Glomerular endothelial cell (primary cell): ENCODE measurements at places on chromosomes 3 and 15.

DNA sequence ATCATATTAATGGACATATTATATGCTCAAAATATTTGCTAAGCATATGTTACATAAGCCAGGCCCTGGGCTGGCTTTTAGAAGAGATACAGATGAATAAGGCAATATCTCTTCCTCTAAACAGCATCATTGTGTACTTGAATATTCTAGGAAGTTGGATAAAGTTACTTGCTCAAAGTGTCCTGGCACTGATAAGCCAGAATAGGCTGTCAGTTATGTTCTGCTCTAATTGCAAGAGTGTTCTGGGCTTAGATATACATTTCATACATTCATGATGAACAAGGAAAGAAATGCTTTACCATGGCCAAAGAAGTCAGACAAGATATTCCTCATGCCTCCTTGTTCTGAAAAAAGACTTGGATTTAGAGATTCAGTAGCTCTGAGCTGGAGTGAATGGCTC lies 40.7 kb downstream of the KBTBD12 start:
- DNase-seq: no peak

- DNase-seq: no peak
Measured at GRCh38 chr3:157652366-157652765, 149.2 kb upstream of the VEPH1 start.

- DNase-seq: no peak
Measured at GRCh38 chr3:106473576-106474475, 605.0 kb upstream of the CBLB start.

DNA sequence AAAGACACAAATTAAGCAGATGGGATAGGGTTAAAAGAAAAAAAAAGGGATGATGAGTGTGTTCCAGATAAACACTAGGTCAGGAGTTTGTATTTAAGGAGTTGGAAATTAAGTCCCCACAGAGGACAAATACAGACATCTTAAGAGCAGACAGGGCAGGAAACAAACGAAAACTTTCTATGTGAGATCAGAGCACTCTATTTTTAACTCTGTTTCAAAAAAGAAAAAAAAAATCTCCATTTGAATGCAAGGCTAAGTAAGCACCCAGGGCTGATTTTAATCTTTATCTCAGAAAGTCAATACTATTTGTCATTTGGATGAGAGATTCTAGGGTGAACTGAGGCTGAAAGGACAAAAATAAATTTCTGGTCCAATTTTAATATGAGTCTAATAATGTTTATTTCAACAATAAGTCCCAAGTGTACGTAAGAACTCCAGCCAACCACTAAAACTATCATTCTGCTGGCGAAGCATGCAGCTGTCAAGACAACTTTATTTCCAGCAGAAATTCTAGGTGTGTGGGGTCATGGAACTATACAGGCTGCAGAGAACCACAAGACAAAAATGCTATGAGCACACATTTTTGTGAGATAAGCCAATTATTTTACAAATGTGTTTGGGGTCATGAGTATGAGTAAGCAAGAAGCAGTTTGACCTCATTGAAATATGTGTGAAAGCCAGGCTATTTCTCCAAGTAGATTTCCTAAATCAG lies 186.1 kb downstream of the FMN1 start:
- DNase-seq: no peak

DNA sequence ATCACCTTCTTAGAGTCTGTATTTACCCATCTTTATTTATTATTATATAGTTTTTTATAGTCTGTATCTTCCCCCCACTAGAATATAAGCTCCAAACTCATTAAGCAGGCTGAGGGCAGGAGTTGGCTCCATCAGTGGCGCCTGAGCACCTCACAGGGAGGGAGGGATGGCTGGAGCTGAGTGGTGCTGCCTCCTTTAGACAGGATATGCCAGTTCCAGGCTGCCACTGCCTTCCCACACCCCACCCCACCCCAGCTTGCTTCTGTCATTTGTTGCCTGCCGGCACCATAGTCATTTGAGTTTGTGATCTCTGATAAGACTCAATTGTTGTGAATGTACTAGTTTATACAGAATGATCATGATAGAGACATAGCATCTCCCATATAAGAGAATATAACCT lies 85.5 kb downstream of the KLHL25 start:
- no peak for DNase-seq

DNA sequence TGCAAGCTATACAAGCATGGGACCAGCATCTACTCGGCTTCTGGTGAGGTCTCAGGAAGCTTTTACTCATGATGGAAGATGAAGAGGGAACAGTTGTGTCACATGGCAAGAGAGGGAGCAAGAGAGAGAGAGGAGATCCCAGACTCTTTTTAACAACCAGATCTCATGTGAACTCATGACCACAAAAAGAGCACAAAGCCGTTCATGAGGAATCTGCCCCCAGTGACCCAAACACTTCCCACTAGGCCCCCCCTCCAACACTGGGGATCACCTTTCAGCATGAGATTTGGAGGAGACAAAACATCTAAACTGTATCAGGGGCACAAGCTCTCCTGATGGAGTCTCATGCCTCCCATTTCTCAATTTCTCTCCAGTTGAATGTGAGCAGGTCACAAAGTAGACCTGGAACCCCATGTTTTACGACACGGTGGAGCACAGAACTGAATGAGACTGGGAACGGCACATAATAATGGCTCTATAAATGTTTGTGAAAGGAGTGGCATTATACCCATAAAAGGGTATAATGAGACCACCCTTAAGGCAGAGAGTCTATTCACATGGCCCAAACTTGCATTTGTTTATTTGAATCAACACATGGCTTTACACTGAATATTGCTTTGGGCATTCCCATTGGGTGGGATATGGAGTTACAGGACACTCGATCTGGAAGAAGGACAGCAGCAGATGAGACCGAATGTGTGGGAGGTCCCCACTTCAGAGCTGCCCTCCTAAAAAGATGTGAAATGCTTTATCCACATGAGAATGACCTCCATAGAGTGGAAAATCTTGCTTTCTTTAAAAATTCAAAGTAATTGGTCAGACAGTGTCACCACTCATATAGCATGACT lies 38.8 kb downstream of the IL16 start:
- DNase-seq: no peak

- DNase-seq: no peak
Measured at GRCh38 chr3:138103466-138103865, 11.9 kb downstream of the DZIP1L start.

- peak; percentile 83 for DNase-seq
Measured at GRCh38 chr3:35383719-35384555, 255.4 kb upstream of the ARPP21 start.

DNA sequence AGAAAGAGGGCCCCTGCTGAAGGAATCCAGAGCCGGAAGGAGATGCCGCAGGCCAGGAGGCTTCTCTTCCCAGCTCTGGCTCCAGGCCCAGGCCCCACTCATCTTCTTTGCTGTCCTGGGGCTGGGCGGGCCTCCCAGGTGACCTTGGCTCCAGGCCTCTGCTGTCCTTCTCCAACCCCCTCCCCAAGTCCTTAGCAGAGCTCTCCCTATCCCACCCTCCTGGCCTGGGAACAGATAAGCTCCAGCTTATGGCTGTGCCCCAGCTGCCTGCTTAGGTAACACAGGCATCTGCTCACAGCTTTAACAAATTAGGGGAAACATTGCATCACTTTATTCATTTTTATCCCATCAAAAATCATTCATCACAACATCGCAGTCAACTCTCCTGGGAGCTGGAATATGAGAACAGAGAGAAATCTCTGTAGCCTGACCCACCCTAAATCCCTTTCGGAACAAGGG lies 86.9 kb downstream of the SEMA5B start:
- DNase-seq: no peak

DNA sequence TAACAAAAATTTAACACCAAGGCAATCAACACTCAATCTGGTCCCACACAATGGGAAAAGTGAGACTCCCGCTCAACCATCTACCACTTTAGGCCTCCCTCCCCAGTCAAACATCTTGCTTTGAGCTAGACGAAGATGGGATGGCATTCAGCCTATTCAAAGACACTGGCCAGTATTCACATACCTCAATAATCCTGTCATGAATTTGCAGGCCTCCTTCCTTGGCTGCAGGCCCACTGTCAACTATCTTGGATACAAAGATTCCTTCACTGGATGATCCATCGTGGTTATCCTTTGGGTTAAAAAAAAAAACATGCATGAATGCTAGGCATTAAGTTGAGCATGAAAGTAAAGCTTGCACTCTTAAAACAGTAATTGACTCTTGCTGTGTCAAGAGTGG lies 22.6 kb downstream of the PDZRN3 start:
- DNase-seq: no peak

- DNase-seq: peak; percentile 41
Measured at GRCh38 chr3:173395412-173396181, 1.9 kb upstream of the NLGN1 start.

- DNase-seq: no peak
Measured at GRCh38 chr3:101149251-101149650, 156.0 kb upstream of the ABI3BP start.

- DNase-seq: no peak
Measured at GRCh38 chr15:29618586-29618985, 203.7 kb downstream of the TJP1 start.

DNA sequence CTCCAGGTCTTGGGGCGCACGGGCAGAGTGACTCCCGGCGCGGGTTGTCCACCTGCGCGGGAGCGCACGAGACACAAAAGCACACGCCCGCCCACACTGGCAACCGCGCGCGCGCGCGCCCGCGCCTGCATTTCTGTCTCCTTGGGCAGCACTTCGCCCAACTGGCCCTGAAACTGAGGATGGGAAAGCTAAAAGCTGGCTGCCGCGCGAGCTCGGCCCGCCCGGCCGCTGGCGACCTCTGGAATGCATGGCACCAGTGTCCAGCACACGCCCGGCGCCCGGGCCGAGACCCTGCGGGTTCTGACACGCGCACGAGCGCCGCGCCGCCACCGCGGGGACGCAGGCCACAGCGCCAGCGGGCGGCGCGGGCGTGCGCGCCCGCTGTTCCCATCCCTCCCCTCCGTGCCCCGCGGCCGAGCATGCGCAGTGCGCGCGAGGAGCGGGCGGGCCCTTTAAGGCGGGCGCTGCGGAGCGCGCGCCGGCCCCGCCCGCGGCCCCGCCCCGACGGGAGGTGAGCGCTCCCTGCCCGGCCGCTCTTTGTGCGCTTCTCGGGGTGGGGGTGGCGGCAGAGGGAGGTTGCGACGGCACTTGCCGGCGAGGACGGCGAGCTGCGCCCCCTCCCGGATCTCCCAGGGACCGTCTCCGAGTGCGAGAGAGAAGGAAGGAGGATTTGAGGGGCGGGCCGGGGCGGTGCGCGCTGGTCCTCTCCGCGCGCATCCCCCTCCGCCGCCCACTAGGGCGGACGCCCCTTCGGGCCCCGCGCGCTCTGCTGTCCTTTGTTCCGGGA lies 1.0 kb upstream of the MEX3B start:
- DNase-seq: no peak

DNA sequence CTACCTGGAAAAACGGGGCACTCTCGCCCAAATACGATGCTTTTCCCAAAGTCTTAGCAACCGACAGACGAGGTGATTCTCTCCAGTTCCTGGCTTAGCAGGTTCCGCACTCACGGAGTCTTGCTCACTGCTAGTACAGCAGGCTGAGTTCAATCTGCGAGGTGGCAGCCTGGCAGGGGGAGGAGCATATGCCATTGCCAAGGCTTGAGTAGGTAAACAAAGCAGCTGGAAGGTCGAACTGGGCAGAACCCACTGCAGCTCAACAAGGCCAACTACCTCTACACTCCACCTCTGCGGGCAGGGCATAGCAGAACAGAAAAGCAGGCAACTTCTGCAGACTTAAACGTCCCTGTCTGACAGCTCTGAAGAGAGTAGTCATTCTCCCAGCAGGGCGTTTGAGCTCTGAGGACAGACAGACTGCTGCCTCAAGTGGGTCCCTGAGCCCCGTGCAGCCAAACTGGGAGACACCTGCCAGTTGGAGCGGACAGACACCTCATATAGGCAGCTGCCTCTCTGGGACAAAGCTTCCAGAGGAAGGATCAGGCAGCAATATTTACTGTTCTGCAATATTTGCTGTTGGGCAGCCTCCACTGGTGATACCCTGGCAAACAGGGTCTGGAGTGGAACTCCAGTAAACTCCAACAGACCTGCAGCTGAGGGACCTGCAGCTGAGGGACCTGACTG lies 73.4 kb upstream of the CADM2 start:
- no peak for DNase-seq

DNA sequence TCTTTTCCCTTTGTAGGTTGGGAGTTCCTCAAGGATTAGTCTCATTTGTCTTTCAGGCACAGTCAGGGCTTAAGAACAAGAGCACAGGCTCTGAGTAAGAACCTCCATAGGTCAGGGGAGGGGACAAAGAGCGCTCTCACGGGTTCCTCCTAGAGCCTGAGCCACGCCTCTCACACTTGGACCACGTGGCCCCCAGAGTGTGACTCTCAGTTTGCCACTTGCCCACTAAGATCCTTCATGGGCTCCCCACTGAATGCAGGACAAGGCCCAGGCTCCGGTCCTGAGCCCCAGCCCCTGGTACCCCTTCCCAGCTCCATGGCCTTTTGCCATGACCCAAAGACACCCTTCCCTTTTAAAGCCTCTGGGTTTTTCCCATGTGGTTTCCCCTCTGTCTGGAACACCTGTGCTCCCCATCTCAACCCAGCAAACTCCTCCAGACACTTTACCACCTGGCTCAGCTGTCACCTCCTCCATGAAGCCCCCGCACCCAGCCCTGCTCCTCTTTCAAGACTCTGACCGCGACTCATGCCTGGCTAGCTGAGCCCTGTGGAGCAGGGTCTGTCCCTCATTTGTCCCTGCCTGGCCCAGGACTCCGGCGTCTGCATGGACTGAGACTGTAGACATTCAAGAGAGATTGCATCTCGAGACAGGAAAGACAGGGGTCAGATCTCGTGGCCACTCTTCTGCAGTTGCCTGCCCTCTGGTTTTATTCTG lies 32.7 kb downstream of the IQSEC1 start:
- DNase-seq: no peak

DNA sequence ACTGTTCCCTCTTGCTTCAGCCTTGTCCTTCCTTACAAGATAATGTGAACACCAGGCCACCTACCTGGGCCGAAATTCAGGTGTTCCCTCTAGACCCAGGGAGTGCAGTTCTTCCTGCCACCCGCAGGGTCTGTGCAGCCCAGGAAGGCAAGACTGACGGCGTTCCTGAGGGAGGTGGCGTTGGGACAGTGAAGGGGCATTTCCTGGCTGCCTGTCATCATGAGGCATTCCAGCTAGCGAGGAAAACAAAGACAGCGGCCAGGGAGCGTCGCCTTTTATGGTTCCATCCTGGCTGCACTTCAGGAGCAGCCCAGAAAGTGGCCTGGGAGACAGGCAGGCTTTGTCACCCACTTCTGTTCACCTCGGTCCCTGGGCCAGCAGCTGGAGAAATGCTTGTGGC lies 84.8 kb upstream of the WNT5A start:
- DNase-seq: no peak

- DNase-seq: no peak
Measured at GRCh38 chr15:79314811-79315210, 3.9 kb downstream of the TMED3 start.

DNA sequence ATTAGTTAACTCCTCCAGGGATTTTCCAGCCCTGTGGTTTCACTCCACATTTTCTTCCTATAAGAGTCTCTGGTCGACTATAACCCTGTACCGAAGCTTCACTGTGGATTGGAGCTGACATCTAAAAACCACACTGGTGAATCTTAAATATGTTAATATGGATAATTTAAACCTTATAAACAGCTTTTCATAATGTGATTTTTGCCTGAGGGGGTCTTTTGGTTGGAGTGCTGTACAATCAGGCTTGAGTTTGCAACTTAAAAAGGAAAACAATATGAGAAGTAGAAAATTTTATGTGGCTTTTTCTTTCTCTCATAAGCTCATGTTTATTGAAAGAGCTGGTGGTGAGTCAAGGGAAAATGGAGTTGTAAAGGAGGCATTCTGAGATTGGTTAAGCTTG lies 313.7 kb downstream of the VPS13C start:
- no peak for DNase-seq

- DNase-seq: no peak
Measured at GRCh38 chr3:38823186-38823585, 7.2 kb upstream of the SCN10A start.

- DNase-seq: no peak
Measured at GRCh38 chr3:175270198-175270837, 411.2 kb downstream of the NAALADL2 start.
